ENCODE measurements at places on chromosomes 5 and 9. TPM values are rescaled to one million over a fixed set of nuclear protein-coding genes. Genes with fewer than 3 reads are reported as not detected.

BSPRY gene
- total RNA-seq = 23.9 TPM

DNA sequence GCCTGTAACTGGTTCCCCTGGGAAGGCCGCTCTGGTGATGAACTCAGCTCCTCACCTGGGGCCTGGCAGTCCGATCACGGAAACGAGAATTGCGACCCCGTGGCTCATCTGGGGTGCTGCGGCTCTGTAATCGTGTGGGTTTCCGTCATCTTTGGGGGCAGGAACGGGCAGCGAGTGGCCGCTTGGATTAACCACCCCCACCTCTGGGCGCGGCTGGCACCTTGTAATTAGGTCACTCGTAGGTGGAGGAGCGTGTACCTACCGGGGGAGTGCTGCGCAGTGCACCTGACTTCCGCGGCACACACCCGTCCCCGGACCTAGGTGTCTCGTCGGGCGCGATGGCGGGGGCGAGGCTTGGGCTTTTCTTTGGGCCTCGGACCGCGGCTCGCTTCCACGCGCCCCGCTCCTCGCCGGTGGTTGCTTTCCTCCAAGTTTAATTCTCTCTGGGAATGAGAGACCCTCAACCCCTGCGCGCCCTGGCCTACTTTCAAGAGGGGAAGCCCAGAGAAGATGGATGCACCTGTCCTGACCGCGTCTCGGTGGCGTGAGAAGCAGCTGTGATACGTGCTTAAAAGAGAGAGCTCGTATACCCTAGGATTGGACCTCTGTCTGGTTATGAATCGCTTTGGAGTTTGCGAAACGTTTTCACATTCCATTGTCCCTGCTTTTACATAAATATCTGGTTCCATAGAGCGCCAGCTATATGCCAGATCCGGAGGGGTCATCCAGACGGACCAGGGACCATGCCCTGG, 744 bp upstream of the PPP2CA start:
- peak; percentile 87 for DNase-seq

DNA sequence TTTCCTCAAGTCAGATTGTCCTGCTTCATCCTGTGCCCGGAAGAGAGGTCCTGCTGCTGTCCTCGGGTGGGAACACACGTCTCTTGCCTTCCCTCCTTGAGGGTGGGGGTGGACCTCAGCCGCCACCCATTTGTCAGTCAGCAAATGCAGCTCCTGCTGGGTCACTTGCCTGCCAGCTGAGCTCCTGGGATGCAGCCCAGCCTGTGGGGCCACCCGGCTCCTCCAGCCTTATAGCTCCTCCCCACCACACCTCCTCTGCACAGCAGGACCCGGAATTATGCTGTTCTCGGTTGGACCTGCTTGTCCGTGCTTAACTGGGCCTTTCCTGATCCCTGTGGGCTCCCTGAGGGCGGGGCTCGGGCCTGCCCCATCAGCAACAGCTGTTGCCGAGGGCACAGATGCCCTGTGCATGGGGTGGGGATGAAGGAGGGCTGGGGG, 52.7 kb downstream of the RXRA start:
- peak; percentile 78 for DNase-seq

DNA sequence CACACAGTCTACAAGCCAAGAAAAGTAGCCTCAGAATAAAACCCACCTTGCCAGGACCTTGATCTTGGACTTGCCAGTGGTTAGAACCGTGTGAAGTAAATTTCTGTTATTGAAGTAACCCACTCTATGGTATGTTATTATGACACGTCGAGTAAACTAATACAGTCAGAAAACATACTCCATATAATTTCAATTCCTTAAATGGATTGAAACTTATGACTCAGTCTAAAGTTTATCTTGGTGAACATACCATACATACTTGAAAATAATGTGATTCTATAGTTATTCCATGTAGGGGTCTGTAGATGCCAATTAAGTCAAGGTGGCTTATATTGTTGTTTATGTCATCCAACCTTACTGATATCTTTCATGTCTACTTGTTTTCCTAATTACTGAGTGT, 950.7 kb downstream of the TLE4 start:
- DNase-seq = no peak

GRCh38 chr9:130483371-130483971, 38.7 kb downstream of the ASS1 start:
- no peak for DNase-seq

- DNase-seq = no peak
Measured at GRCh38 chr9:121192959-121193640, 8.6 kb downstream of the RAB14 start.

- DNase-seq = peak; percentile 81
Measured at GRCh38 chr9:126112135-126112720, 214.4 kb upstream of the MVB12B start.

- DNase-seq = no peak
Measured at GRCh38 chr5:1840071-1840547, 38.9 kb downstream of the NDUFS6 start.

FASTKD3 gene
- total RNA-seq = 0.58 TPM

DNA sequence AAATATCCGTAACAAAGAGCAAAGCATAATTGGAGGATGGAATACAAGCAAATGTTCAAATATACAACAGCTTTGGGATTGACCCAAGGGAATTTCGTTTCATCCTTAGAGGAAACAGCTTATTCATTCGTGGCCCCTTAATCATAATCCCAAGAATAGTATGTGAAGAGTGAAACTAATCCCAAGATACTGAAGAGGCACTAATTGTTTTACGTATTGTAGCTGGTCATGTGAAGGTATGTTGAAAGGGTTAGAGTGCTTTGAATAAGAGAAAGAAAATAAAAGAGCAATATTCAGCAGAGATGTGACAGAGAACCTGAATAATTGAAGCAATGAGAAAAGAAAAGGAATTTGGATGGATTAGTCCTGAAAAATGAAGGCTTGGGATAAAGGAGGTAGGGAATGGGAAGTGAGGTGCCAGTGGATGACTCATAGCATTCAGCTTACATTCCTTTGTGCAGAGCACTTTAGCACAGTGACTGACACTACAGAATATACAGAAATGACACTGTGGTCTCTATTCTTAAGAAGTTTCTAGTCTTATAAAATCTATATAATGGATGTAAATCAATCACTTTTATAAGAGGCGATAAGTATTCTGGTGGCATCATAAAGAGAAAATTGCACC, 221.9 kb downstream of the TLR4 start:
- DNase-seq = no peak

- DNase-seq = no peak
Measured at GRCh38 chr9:20995616-20996015, 35.8 kb downstream of the HACD4 start.

DNA sequence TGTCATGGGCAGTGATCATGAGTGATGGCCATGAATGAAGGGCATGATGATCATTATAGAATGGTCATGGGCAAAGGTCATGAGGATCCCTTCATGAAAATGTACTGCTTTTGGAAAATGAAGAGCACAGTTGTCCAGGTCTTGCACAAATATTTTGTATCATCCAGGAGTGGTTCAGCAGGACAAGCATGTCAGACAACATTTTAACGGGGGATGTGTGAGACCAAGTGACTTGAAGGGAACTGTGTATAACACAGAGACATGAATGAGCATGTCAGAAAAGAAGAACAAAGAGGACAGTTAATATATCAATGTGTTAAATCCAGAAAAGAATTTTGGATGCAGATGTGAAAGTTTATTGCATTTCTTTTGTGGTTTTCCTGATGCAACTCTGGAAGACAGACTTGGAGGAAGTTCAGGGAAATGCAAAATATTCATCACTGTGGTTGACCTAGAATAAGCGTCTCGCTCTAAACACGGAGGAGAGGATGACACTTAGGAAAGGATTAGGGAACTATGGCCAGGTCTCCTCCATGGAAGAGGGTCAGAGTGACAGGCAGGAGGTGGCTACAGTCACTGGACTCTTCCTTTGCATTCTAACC, 116.1 kb upstream of the IRX4 start:
- no peak for DNase-seq

IDNK gene
- total RNA-seq = not detected

FOXD4L6 gene
- not detected for total RNA-seq

DNA sequence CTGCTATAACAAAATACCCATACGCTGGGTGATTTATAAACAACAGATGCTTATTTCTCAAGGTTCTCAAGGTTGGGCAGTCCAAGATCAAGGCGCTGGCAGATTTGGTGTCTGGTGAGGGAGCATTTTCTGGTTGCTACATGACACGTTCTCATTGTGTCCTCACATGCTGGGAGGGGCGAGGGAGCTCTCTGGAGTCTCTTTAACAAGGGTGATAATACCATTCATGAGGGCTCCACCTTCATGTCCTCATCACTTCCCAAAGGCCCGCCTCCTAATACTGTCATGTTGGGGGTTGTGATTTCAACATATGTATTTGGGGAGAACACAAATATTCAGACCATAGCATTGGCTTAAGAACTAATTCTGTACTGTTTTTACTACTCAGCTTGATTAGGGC, 4.6 kb downstream of the CFAP90 start:
- no peak for DNase-seq

GRCh38 chr5:135697251-135697958, 118.6 kb upstream of the CXCL14 start:
- no peak for DNase-seq

DNA sequence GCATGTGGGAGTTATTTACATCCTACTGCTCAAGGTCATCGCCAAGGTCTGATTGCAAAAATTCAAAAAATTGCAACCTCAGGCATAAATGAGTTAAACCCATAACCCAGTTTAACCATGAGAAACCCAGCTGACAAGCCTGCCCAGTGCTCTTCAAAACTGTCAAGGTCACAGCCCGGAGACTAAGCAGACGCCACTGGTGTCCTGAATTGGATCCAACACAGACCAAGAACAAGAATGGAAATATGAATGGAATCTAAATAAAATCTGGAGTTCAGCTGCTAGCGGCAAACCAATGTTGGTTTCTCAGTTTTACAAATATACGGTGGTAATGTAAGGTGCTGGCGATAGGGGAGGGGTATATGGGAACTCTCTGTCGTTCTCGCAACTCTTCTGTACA, 201.5 kb upstream of the MVB12B start:
- peak; percentile 44 for DNase-seq

DNA sequence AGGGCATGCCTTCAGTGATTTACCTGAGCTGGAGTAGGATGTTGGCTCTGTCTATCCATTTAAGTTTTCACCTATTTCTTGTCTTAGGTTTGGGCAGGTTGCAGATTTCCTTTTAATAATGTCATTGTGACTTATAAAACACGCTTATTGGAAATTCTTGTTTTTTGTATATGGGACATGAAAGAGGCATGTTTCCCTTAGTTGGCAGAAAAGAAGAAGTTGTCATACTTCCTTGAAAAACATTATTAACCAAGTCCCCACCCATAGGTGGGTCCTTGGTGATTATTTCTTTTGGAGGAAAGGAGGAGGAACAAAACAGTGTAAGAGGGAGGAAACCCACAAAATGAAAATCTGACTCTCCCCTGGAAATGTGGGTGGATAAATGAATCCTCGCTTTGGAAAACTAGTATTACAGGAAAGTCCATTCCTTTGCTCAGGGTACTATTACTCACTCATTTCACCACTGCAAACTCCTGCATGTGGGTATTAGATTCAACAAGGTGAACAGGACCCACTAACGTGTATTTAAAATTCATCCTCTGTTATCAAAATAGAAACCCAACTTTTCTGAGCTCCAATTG, 9.3 kb downstream of the CER1 start:
- DNase-seq = no peak

DNA sequence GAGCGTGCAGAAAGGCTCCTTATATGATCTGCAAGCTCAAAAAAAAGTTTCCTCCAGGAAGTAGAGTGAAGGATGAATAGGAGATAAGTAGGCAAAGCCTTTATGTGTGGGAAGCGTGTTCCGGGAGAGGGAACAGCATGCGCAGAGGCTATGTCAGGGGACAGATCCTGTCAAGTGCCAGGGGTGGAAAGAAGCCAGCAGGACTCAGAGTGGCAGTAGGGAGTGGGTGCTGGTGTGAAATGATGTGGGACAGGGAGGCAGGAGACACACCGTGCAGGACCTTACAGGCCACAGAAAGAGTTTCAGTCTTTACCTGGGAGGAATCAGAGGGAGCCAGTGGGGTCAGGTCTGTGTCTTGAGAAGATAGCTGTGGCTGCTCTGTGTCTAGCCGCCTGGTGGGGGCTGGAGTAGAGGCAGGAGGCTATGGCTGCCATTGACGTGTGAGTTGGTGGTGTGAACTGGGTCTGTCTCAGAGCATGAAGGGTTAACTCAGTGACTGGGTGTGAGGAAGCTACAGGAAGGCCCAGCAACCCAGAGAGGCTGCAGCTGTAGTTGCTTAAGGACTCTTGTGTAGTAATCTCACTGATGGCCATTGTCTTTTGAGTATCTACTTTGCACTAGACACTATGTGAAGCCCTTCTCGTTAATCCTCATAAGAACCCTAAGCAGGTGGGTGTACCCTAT, 71.3 kb downstream of the PPARGC1B start:
- DNase-seq = no peak

Measured in stomach (tissue), 19 donors.